ENCODE measurements at places on chromosomes 5 and 9.
A peak's percentile ranks its signal among the peaks of the same experiment; 100 is the strongest.

- DNase-seq = no peak
Measured at GRCh38 chr5:143361438-143361837, 42.0 kb downstream of the NR3C1 start.

- DNase-seq = no peak
Measured at GRCh38 chr5:146238973-146239372, 35.6 kb downstream of the RBM27 start.

GRCh38 chr9:5848372-5848882, 15.5 kb upstream of the ERMP1 start:
- no peak for DNase-seq

GRCh38 chr5:75156585-75156984, 80.1 kb downstream of the ANKRD31 start:
- DNase-seq = no peak

- no peak for DNase-seq
Measured at GRCh38 chr9:29322240-29322639, 1749.0 kb upstream of the C9orf72 start.

DNA sequence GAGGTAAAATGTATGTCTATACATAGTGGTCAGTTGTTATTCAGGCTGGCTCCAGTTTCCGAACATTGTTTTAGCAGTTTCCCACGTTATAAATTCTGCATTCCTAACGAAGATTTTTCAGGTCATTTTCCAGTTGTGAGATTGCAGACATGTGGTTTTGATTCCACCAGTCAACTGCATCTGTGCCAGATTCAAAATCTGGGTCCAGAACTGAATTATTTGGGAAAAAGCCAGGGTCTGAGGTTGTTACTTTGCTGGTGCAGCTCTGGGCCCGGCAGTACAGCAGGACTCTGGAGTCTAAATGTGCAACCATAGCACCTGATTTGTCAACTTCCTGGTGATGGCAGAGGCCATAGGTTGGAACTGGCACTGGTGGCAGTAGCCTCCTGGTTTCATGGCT, 105.7 kb upstream of the MEGF10 start:
- no peak for DNase-seq

- no peak for DNase-seq
Measured at GRCh38 chr5:160274483-160274931, 37.9 kb downstream of the CCNJL start.

- DNase-seq = no peak
Measured at GRCh38 chr5:90015584-90016018, 394.0 kb downstream of the CETN3 start.

DNA sequence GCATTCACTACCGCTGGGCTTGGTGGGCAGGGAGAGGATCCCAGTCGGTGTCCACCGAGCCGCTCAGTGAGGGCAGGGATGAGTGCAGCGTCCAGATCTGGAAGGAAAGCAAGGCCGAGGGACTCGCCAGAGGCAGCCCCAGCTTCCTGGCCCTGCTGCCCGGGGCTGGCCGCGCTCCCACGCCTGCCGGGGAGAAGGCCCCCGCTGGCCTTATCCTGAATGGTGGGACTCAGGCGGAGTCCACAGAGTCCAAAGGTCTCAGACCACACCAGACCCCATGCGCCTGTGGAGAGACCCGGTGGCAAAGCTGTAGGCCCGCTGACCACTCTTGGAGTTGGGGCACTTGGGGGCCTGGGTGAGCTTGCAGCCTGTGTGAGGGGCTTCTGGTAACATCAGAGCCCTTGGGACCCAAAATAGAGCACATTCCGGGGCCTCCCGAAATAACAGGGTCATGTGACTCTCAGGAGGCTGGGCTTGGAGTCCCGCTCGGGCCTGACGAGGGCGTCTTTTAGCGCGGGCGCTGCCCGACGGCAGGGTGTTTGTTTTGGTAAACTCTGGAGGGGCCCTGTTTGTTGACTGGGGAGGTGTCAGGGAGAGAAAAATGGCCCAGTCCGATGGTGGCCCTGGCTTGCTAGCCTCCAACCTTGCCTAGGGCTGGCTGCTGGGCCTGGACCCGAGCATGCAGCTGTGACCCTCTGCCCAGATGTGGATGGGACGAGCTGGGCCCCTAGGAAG, 2.8 kb downstream of the RXRA start:
- DNase-seq = no peak

- DNase-seq = no peak
Measured at GRCh38 chr5:167555565-167556166, 735.8 kb upstream of the WWC1 start.

DNA sequence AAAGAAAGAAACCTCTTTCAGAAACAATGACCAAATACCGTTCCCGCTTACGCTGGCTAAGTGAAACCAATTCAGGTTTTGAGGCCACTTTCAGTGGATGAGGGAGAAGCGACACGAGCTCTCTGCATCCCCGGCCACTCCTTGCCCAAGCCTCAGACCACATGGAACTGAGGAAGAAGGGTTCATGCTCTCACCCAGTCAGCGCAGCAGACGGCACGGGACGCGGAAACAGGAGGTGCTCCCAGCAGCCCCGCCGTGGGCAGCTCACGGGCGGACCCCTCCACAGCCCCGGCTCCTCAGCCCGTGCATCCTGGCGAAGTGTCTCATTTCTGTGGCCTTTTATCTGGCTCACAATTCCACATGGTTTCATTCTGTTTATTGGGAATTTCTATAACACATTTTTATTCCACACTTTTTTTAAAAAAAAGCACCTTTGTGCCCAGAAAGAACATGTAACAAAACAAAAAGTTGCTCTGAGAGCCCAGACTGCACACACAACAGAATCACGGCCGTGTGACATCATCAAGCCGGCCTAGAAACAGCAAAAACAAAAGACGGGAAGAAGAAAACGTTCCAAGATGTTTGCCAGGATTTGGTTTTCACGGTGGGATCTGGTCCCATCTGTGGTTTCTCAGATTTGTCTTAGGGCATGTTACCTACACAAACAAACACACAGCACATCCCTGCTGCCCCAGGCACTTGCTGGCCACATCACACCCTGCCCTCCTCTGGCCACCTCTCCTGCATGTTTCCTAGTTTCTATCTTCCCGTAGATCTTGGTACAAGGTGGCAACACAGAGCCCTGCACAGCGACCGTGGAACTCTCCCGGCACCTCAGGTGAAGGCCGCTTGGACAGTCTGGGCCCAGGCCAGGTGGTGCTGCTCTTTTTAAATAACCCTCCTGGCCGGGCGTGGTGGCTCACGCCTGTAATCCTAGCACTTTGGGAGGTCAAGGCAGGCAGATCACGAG, 16.2 kb downstream of the QSOX2 start:
- DNase-seq = no peak

DNA sequence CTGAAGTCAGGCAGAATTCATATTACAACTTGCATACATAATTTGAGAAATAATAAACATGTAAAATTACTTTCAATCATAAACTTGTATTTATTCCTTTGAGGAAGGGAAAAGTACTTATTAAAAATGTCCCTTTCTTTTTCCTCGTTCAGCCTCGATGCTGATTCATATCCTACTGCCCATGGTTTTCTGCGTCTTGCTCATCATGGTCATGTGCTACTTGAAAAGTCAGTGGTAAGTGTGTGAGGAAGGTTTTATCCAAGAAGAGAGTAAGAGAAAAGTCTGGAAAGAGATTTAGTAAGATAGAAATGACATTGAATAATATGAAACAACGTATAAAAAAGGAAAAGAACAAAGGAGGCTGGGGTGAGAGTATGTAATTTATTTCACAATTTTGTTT, 85.9 kb downstream of the OSMR start:
- DNase-seq = no peak

GRCh38 chr5:109196087-109196822, 213.5 kb downstream of the PJA2 start:
- DNase-seq = no peak

DNA sequence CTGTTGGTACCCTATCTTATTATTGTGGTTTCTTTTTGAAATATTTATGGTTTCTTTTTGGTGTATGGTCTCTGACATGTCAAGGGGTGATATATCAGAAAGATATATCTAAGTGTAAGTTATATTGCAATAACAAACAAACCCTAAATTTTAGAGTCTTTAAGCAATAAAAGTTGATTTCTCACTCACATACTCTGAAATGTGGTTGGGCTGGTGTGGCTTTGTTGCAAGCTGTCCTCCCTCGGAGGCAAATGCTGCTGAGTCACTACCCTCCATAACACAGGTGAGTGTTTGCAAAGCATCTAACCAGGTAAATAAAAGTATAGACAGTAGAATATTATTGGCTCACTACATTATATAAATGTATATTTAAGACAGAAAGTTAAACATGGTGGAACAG, 253.2 kb downstream of the CDH18 start:
- DNase-seq = no peak

DNA sequence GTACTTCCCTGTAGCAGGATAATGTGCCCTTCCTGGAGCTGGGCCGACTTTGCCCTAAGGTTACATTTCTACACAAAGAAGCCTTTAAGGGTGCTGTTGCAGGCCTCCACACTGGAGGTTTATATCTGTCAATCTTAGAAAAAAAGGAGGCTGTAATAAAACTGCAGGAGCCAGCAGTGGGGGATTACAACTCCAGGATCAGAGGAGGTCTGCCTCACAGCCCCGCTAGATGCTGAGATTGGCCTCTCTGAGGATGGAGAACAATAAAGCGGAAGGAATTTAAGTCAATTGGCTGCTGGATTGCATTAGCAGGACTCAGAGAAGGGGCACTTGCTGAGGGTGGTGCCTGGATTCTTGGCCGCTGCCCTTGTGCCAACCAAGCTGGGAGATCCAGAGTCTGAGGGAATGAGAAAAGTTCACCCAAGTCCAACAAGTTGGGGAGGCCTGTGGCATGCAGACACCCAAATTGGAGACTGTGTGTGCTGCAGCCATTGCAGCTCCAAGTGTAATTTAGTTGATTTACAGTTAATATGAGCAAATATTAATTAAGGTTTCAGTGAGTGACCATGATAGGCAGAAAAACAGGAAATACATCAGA, 99.0 kb upstream of the SSBP2 start:
- no peak for DNase-seq

- no peak for DNase-seq
Measured at GRCh38 chr5:80068775-80069174, 33.6 kb downstream of the THBS4 start.

- DNase-seq = peak; percentile 35
Measured at GRCh38 chr9:111298731-111299598, 31.1 kb downstream of the OR2K2 start.

GRCh38 chr9:114803479-114804265, 2.2 kb downstream of the TNFSF15 start:
- no peak for DNase-seq

DNA sequence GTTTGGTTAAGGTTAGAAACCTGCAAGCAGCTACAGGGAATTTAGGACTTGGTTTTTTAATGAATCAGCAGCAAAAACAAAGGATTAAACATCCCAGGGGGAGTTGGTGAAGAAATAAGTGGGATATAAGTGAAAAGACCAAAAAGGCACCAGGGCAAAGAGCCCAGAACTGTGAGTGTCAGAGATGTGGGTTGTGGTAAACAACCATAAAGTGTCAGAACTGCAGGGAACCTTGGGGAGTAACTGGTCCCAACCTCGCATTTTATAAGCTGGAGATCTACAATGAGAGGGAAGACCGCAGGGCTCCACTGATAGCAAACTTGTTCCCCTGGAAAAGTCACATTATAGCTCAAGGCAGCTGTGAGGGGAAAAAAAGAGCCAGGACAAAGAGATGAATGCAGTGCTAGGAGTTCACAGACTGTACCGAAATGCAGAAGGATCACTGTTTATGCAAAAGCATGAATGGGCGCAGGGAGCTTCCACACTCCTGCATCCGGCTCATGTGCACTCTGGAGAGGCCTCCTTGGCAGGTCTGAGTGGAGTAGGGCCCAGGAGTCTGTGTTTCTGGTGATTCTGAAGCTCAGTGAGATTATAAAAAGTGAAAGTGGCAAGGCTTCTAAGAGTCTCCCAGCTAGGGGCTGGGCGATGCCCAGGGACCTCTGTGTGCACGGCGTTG, 156.3 kb downstream of the GOLPH3 start:
- DNase-seq = no peak

- no peak for DNase-seq
Measured at GRCh38 chr5:136023958-136024541, 4.7 kb upstream of the TGFBI start.

DNA sequence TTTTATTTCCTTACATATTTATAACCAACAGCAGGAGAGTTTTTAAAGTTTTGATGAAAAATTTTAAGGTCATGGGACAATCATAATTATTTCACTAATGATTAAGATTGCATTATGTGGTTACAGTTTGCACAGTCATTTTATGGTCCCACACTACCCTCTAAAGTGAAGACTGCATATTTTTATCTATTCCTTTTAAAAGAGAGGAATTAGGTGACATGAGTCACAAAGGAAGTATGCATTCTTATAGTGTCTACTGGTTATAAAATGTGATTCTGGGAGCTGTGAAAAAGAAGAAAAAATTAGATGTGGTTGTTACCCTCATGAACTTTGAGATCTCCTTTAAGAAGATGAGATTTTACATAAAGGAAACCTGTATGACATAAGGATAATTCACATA, 87.9 kb upstream of the GRIA1 start:
- DNase-seq = no peak

DNA sequence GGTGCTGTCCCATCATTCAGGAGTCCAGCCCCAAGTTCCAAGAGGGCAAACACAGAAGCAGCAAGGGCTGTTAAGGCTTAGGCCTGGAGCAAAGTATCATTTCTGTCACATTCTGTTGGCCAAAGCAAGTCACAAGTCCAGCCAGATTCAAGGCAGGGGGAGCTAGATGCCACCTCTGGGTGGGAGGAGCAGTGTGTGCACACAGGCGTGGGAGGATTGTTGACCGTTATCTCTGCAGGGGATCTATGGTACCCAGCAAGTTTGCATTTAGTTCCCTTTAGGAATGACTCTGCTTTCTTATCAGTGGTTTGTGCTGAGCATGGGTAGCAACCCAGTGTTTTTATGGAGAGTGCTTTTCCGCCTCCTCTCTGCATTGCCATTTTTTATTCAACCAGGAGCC, 278.9 kb downstream of the NR3C1 start:
- DNase-seq = no peak

DNA sequence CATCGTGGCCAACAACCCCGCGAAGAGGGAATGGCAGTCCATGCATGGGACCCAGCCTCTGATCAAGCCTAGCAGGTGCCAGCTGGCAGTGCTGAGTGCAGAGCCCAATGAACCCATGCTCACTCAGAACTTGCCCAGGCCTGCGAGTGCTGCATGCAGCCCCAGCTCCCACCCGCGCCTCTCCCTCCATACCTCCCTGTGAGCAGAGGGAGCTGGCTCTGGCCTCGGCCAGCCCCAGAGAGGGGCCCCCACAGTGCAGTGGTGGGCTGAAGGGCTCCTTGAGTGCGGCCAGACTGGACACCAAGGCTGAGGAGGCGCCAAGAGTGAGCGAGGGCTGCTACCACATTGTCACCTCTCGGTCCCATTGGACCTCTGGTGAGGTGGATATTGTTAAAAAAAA, 32.6 kb upstream of the NPR3 start:
- DNase-seq = no peak

DNA sequence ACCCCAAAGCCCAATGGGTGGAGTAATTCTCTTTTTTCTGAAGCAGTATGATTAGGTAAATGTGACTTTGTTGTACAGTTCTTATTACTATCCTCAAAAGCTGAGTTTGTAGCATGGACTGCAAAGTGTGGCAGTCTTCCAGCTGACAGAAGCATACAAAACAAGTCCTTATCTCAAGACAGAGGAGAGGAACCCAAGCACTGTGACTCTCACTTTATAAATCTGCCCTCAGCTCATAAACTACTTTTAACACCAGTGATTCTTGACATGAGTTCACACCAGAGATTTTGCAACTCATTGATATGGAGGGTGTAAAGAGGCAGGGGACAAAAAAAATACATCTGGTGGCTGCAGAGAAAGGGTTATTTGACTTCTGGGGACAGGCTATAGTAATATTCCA, 251.6 kb downstream of the NTRK2 start:
- DNase-seq = no peak
